Mesothelial cell of epicardium (in vitro differentiated cells): ENCODE measurements at places on chromosomes 3 and 15.

DNA sequence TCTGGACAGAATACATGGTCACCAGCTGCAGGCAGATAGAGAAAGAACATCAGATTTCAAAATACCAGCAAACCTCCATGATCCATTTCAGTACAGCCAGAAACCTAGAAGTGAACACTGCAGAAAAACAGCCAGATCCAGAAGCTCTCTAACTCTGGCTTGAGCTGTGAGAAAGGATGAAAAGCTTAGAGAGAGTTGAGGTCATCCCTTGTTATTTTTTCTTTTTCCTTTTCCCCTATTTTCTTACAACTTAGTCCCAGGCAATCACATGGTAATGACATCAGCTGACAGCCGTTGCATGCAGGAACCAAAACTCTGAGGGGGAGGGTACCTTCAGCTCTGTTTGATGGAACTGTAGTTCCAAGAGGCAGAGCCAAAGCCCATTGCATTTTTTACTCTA lies 113.2 kb downstream of the TCF12 start:
- DNase-seq: no peak

GRCh38 chr3:57949344-57949743 lies 58.9 kb upstream of the FLNB start:
- DNase-seq: no peak

GRCh38 chr15:56492236-56492635 lies 27.3 kb upstream of the MNS1 start:
- DNase-seq: no peak

DNA sequence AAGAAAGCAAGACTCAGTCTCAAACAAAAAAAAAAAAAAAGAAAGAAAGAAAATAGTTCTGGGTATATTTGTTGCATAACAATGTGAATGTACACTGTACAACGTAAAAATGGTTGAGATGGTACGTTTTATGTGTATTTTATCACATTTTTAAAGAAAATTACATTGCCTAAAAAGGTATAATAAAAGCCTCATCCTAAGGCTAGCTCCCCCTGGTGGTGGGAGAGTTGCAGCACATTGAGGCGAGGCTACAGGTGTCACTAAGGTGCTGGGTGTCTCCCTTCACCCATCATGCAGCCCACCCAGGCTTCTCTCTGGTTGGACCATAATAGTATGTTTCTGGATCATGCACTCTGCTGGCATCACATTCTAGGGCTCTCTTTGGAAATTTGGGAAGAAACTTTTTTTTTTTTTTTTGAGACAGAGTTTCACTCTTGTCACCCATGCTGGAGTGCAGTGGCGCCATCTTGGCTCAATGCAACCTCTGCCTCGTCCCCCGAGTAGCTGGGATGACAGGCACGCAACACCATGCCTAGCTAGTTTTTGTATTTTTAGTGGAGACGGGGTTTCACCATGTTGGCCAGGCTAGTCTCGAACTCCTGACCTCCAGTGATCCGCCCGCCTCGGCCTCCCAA lies 12.4 kb upstream of the RAB11A start:
- peak; percentile 31 for DNase-seq

DNA sequence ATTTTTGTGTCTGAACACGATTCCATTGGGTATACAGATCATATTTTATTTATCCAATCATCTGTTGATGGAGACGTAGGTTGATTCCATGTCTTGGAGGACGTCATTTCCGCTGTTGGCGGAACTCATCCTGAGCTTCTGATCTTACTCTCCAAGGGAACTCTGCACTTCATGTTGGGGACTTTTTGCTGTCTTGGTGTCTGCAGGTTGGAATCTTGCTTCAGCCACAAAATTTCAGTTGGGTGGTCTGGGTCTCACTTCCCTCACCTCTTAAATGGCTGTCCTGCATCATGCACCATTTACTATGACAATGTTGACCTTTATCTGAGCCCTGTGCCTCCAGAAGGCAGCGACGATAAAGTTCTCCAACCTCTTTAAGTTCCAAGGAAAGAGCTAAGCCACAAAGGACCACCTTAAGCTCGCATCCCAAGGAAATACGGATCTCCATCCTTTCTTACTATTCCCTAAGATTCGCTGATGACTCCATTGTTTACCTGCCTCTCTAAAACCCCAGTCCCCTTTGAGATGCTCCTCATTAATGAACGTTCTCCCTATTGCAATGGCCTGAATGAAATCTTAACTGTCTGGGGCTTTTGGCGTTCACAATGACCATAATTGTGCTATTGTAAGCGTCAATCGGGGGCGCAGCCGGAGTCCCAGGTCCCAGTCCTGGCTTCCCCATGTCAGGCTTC lies 23.1 kb upstream of the RNU6-1 start:
- DNase-seq: no peak

- no peak for DNase-seq
These were observed 340.3 kb downstream of the FOXP1 start for GRCh38 chr3:71243229-71243628.

GRCh38 chr15:100834731-100835130 lies 44.9 kb upstream of the ALDH1A3 start:
- DNase-seq: no peak

DNA sequence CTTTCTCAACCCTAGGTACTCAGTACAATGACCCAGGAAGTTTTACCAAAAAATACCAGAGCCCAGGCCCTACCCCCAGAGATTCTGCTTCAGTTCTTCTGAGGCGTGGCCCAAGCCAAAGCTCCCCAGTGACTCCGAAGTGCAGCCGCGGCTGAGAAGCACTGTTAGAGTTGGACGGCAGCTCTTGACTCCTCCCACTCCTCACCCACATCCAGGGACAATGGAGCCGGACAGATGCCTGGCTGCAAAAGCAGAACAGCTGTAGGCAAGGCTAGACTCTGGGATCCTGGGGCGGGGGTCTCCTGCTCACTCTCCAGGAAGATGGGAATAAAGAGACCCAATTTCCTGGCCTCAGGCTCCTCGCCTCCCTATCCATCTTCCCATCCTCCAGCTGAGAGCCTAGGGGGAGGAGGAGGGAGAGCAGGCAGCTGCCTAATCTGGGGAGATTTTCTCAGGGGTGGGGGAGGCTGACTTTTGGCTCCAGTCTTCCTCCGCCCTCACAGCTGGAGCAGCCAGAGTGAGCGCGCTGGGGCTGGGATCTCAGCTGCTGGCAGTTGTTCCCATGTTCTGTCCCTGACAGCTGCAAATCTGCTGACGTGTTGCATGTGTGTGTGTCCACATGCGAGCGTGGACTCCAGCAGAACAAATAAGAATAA lies 223.8 kb downstream of the OPA1 start:
- DNase-seq: peak; percentile 34

DNA sequence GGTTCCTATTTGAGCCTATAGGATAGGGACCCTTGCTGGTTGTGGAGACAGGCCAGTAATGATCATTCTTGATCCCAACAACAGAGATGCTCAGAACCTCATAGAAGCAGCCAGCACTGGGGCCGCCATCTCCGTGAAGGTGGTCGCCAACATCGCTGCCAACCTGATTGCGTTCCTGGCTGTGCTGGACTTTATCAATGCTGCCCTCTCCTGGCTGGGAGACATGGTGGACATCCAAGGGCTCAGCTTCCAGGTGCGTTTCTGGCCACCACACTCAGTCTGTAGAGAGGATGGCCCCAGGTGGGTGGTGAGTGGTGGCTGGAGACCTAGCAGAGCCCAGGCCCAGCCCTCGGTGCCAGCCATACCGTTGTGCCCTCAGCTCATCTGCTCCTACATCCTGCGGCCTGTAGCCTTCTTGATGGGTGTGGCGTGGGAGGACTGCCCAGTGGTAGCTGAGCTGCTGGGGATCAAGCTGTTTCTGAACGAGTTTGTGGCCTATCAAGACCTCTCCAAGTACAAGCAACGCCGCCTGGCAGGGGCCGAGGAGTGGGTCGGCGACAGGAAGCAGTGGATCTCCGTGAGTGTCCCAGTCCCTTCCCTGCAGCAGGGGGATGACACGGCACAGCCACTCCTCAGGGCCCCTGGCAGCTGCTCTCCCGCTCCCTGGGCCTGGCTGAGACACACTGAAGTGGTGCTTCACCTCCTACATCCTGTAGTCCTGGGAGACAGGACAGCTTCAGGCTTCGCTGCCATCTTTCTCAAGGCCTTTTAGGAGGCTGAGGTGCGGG lies 46.5 kb upstream of the PDE8A start:
- no peak for DNase-seq

GRCh38 chr15:25422021-25422420 lies 16.8 kb downstream of the UBE3A start:
- no peak for DNase-seq

GRCh38 chr15:74863239-74864056 lies 9.7 kb downstream of the SCAMP2 start:
- no peak for DNase-seq

DNA sequence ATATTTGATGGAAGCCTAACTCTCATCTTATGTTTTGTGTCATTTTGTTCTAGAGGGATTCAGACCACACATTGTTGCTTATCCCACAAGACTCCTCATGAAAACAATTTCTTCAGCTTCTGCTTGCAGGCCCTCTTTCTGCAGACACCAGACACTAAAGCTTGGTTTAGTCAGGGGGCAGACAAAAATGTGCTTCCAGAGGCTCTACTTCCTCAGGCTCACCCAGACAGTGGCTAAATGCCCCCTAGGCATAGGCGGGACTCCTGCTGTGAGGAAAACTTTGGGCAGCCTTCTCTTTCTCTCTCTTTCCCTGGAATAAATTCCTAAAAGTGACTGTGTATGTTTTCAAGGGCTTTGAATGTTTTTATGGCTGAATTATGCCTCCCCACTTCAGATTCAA lies 435.4 kb upstream of the ATP11B start:
- DNase-seq: no peak

DNA sequence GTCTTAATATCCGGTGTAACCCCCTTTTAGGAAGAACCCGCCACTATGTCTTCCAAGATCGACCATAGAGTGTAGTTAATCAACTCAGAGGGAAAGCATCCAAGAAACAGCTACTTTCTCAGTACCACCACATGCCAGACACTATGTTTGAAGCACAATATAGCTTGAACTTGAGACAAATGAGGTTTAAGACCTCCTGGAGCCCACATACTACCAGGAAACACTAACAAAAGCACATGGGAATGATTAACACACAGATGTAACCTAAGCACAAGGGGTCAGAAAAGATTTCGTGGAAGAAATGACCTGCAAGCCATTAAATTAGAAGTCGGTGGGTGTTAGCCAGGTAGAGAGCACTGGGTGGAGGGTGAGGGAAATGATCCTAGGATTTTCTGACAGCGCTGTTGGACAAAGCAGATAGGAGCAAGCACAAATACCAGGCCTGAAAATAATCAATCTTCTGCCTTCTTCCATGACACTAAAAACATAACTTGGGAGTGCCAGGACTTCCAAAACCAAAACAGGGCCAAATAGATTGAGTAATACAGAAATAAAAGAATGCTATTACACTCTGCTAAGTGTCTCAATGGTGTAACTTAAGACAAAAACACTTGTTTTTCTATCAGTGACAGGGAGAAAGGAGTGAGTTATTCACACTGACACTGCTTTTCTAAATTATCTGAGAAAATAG lies 213.7 kb downstream of the FOXP1 start:
- no peak for DNase-seq

- DNase-seq: no peak
These were observed 27.5 kb upstream of the PAQR5 start for GRCh38 chr15:69271217-69271616.

- no peak for DNase-seq
These were observed 61.2 kb downstream of the TSC22D2 start for GRCh38 chr3:150469031-150469930.

DNA sequence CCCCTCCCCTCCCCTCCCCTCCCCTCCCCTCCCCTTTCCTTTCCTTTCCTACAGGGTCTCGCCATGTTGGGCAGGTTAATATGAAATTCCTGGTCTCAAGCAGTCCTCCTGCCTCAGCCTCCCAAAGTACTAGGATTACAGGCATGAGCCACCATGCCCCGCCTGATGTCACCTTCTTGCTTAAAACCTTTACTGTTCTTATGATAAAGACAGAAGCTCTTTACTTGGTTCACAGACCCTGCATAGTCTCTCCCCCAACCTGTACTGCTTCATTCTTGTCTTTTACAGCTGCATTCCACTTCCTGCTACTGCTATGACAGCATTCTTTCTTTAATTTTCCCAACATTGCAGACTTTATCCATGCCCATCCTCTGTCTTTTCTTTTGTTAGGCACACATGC lies 20.8 kb downstream of the MED12L start:
- DNase-seq: no peak

DNA sequence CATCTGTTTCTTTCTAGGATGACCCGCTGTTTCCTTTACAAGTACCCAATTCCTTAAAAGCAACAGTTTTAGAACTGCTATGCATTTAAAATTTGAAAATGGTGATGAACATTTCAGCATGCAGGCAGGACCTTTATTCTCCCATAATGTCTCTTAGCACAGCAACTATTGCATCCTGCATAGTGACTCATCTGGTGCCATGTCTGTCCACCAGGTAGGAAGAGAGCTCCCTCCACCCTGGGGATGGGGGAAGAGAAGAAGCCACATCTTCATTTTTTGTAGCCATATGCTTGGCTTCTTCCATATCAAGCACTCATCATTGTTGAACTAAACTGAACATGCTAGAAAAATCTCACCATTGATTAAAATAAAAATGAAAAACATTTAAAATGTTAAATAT lies 9.9 kb downstream of the GPR15 start:
- no peak for DNase-seq

- DNase-seq: no peak
These were observed 410.6 kb upstream of the WNT5A start for GRCh38 chr3:55897573-55898224.

GRCh38 chr3:18900994-18901393 lies 247.3 kb upstream of the KCNH8 start:
- DNase-seq: no peak

- DNase-seq: no peak
These were observed 152.1 kb upstream of the THRB start for GRCh38 chr3:24646790-24647189.

DNA sequence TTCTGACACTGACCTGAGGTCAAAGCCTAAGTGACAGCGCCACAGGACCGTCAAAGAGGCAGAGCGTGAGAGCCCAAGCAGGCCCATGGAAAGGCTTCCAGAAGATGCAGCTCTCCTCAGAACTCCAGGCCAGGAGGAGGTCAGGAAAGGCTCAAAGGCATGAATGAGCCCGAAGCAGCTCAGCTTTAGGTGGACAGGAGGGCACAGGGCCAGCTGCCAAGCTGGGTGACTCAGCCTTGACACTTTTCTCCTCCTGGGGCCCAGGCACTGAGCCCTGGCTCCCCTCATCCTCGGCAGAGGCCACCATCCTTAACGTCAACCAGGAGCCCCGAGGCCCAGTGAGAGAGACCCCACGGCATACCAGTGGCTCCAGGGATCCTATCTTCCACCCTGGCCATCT lies 62.9 kb downstream of the ADCY5 start:
- no peak for DNase-seq

DNA sequence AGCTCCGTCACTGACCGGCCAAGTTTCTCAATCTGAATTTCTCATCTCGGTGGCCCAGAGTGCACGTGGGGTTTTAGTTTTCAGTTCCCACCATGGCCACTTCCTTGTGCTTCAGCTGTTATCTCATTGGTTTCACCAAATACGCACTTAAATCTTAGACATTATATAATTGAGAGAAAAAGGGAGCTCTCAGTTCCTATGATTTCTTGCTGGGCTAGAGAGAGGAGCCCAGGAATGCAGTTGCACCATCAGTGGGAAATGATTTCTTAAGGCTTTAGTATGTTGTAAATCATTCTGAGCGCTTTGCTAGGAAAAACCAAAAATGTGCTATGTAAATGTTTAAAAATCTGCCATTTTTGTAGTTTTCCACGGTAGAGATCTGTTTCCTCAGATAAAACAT lies 53.2 kb downstream of the OXNAD1 start:
- DNase-seq: no peak

GRCh38 chr3:195570912-195571311 lies 12.8 kb downstream of the APOD start:
- no peak for DNase-seq
